CD8-positive, alpha-beta memory T cell (primary cell): ENCODE measurements at places on chromosomes 16 and 17.
A peak's percentile ranks its signal among the peaks of the same experiment; 100 is the strongest.

DNA sequence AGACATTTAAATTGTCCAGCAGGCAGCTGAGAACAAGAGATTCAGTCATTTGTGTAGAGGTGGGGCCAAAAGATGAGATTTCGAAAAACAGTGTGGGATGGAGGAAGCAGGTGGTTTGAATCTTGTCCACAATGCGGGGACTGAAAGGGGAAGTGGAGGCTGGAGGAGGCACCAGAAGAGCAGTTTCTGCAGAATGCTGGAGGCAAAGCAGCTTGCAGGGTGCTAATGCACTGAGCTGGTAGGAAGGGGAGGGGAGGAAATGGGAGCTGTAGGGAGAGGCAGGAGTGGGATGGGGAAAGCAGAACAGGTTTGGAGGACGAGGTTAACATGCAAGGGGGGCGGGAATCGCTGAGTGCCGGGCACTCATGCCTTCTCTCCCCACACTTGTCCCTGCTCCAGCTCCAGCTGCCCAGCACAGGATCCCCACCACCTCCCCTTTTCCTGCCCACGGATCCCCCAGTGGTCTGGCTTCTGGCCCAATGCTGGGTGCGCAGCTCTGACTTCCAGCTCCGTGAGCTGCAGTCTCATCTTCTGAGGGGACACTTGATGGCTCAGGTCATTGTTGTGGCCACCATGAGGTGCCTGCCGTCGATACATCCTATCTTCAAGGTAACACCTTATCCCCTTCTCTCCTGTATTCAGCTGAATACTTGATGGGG lies 9.4 kb downstream of the C17orf100 start:
- DNase-seq, result no peak

DNA sequence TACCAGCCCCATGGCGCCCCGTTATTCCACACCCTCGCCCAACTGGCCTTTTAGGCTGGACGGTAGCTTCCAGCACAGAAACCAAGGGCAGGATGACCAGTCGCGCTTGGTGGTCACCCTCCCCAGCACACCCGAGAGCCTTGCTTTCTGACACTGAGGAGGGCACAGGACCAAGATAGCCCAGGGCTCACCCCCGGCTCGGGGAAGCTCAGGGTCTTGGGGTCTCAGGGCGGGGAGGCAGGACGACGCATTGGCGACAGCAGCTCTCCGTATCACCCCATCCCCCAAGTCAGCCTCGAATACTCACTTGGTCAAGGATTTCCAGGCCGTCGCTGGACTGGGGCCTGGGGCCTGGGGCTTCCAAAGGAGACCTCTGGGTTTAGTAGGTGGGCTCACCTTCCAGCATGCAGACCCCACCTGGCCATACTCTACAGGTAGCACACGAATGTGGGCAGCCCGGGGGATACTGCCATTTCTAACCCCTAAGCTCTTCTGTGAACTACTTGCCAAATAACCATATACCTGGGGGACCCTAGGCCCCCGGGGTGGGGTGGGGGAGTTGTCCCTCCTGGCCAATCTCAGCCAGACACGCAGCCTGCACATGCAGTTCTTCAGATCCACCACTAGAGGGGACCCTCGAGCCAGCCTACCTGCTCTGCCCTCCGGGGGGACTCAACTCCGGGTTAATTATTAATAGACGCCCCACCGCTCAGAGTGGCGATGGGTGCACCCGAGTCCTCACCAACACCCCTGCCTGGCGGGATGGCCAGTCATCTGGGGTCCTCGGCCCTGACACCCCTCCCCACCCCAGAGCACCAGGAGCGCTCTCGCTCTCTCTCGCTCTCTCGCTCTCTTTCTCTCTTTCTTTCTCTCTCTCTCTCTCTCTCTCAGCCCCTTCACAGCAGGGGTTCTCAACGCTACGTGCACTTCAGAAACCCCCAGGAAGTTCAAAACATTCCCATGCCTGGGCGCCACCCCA lies 30.0 kb downstream of the TBC1D16 start:
- peak; percentile 71 for DNase-seq

GRCh38 chr17:73586275-73586832 lies 57.9 kb downstream of the SDK2 start:
- no peak for DNase-seq

GRCh38 chr16:56518425-56518824 lies 1.4 kb downstream of the BBS2 start:
- DNase-seq, result no peak

DNA sequence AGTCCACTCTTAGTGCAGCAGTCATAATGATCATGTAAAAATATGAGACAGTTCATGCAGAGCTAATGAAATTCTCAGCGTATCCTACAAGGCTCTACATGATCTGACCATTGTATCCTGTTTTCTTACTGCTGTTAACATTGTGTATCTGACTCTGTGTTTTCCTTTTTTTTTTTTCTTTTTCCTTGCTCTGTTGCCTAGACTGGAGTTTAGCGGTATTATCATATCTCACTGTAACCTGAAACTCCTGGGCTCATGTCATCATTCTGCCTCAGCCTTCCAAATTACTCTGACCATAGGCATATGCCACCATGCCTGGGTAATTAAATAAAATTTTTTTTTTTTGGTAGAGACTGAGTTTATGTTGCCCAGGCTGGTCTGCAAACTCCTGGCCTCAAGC lies 12.1 kb downstream of the DUS2 start:
- DNase-seq, result no peak

GRCh38 chr16:55955845-55956244 lies 80.7 kb upstream of the CES5A start:
- no peak for DNase-seq

- DNase-seq, result no peak
Observed at GRCh38 chr17:67272312-67273047, 27.5 kb upstream of the HELZ start.

GRCh38 chr16:56872863-56873391 lies 7.9 kb downstream of the SLC12A3 start:
- DNase-seq, result no peak

GRCh38 chr16:87178177-87178863 lies 138.9 kb downstream of the C16orf95 start:
- no peak for DNase-seq

DNA sequence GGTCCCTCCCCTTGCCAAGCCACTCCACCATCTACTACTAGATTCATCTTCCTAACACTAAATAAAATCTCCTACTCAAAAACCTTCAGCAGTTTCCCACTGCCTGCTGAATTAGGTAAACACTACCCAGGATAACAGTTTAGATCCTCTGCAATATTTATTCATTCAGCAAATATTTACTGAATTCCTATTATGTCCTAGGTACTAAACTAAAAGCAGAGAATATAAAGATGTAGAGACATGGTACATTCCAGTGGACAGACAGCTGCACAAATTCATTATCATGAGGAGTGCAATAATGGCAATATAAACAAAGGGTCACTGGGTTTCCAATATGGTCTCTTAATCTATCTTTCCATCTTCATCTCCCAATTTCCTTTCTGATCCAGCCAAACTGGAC lies 30.7 kb upstream of the HOXB13 start:
- no peak for DNase-seq

GRCh38 chr17:77131904-77132303 lies 8.9 kb upstream of the SEC14L1 start:
- no peak for DNase-seq

- DNase-seq, result no peak
Observed at GRCh38 chr16:16909126-16909525, 530.2 kb downstream of the NPIPA7 start.

GRCh38 chr17:3685174-3685573 lies 10.8 kb downstream of the P2RX5 start:
- no peak for DNase-seq

- no peak for DNase-seq
Observed at GRCh38 chr17:34740565-34741520, 161.5 kb downstream of the TMEM132E start.

DNA sequence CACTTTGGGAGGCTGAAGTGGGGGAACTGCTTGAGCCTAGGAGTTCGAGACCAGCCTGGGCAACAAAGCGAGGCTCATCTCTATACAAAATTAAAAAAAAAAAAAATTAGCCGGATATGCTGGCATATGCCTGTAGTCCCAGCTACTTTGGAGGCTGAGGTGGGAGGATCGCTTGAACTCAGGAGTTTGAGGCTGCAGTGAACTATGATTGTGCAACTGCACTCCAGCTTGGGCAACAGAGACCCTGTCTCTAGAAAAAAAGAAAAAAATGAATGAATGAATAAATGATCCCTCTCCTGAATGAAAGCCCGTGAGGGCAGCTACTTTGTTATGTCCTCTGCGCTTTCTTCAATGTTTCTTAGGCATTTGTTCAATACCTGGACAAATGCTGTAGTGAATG lies 27.7 kb upstream of the DHX8 start:
- DNase-seq, result no peak

GRCh38 chr16:79605999-79606398 lies 5.5 kb upstream of the MAF start:
- DNase-seq, result no peak

DNA sequence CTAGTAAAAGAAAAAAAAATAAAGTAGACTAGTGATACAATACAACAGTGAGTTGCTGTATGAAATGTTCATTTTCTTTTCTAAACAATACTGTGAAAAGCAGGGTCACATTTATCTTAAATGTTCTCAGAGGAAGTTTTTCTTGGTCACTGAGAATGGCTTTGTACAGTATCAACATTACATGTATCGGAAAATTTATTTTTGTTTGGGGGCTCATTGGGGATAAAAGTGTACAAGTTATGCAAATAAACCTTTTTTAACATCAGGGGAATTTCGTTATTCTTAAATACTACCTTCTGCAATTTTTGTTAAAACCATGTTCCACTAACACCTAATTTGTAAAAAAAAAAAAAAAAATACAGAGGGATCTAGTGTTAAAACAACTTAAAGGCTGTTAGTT lies 8.7 kb upstream of the ZNF594 start:
- DNase-seq, result no peak

- DNase-seq, result no peak
Observed at GRCh38 chr16:31250782-31251384, 8.9 kb upstream of the ITGAM start.

DNA sequence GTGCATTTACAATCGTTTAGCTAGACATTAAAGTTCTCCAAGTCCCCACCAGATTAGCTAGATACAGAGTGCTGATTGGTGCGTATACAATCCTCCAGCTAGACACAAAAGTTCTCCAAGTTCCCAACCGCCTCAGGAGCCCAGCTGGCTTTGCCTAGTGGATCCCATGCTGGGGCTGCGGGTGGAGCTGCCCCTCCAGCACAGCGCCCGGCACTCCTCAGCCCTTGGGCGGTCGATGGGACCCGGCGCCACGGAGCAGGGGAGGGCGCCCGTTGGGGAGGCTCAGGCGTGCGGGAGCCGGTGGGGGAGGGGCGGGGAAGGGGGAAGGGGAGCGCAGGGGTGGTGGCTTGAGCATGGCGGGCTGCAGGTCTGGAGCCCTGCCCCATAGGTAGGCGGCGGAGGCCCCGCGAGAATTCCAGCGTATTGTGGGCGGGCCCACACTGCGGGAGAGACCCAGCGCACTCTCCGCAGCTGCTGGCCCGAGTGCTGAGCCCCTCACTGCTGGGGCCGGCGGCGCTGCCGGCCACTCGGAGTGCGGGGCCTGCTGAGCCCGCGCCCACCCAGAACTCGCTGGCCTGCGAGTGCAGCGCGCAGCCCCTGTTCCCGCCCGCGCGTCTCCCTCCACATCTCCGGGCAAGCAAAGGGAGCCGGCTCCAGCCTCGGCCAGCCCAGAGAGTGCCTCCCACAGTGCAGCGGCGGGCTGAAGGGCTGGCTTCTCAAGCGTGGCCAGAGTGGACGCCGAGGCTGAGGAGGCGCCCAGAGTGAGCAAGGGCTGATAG lies 907.5 kb downstream of the CDH8 start:
- no peak for DNase-seq

- no peak for DNase-seq
Observed at GRCh38 chr17:8665684-8666083, 35.2 kb upstream of the MYH10 start.
